Lung (tissue), 17 donors: ENCODE measurements at places on chromosomes 1 and 21. TPM values are rescaled to one million over a fixed set of nuclear protein-coding genes. Genes with fewer than 3 reads are reported as not detected.
A peak's percentile ranks its signal among the peaks of the same experiment; 100 is the strongest.

Gene USH2A
- 0.11 TPM for total RNA-seq

GRCh38 chr1:61241411-61241838 lies 159.1 kb downstream of the NFIA start:
- DNase-seq: peak; percentile 71

Gene SLC22A15
- 16.4 TPM for total RNA-seq

- no peak for DNase-seq
These were observed 51.7 kb downstream of the BACE2 start for GRCh38 chr21:41219498-41220207.

DNA sequence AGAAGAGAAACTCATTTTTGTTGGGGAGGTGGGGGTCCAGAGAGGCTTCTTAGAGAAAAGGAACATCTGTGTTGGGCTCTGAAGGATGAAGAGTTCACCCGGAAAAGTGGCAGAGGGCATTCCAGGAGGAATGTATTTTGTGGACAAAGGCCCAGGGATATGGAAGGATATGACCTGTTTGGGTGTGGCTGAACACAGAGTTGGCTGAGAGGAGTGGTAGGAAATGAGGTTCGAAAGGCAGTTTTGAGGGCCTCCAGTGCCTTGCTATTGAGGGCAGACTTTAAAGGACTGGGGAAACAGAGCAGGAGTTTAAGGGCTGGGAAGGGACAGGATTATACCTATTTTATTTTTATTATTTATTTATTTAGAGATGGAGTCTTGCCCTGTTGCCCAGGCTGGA lies 27.3 kb upstream of the WASF2 start:
- DNase-seq: no peak

GRCh38 chr1:172627702-172628101 lies 31.2 kb upstream of the FASLG start:
- DNase-seq: no peak

Gene OR2T3
- not detected for total RNA-seq

- no peak for DNase-seq
These were observed 14.0 kb upstream of the TBX19 start for GRCh38 chr1:168266644-168267186.

DNA sequence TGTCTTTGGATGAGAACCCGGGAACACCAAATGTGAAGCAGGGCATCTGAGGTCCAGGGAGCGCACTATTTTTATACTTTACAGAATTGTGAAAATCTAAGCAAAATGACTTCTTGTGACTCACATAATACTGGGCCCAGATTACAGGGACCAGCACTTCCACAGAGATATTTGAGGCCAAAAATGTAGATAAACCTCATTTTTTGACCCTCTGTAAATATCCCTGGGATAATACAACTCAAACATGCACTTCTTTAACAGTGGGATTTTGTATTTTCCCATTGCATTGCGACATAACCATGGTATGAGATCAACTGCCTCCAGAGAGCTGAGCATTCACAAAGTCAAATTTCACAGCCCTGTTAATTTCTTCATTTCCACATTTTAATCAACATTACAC lies 289.4 kb upstream of the ADGRL4 start:
- DNase-seq: no peak
